ENCODE measurements at places on chromosomes 1 and 21.

DNA sequence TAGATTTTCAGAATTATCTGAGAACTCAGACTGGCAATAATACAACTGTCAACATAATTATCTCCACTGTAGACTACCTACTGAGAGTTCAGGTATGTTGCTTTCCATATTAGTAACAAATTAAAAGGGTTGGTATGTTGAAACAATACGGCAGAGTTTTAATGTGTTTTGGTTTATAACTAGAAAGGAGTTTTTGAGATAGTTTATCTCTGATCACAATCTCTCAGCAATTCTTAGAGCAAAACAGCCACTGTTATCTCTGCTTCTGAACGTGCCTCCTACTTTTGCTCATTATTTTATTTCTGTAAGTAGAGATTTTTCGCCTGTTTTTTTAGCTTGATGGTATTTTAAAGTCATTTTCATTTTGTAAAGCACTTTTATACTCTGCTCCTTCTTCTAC lies 118.7 kb downstream of the ZP4 start:
- no peak for DNase-seq

GRCh38 chr21:34029743-34030528 lies 43.4 kb upstream of the MRPS6 start:
- DNase-seq, result peak; percentile 34

DNA sequence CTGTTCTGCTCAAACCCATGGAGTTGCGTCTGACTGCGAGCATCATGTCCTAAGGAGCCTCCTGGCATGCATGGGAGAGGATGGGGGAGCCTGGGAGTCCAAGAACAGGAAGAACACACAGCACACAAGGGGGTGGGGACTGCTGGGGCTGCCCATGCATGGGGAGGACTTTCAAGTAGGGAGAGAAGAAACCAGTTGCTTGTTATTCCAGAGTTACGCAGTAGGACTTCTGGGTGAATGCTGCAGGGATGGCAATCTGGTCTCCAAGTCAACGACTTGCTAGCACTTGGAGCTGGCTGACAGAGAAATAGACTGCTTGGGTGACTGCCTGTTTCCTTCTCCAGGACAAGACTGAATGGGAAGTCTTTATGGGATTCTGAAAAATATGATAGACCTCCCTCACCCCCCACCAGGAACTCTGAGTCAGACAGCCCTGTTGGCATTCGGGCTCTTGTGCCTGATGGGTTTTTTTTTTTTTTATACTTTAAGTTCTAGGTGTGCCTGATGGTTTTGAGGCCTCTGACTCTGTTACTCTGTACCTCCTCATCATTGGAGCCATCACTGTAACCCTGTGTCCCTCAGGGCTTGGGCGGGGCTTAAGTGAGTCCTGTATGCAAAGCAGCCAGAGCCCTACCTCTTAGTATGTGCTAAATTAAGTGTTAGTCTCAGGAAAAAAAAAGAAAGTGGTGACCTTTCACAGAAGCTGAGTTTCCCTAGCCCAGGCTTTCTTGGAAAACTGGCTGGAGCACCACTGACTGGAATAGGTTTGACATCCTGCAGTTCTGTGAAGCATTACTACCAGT lies 30.3 kb downstream of the MAP3K21 start:
- DNase-seq, result no peak

DNA sequence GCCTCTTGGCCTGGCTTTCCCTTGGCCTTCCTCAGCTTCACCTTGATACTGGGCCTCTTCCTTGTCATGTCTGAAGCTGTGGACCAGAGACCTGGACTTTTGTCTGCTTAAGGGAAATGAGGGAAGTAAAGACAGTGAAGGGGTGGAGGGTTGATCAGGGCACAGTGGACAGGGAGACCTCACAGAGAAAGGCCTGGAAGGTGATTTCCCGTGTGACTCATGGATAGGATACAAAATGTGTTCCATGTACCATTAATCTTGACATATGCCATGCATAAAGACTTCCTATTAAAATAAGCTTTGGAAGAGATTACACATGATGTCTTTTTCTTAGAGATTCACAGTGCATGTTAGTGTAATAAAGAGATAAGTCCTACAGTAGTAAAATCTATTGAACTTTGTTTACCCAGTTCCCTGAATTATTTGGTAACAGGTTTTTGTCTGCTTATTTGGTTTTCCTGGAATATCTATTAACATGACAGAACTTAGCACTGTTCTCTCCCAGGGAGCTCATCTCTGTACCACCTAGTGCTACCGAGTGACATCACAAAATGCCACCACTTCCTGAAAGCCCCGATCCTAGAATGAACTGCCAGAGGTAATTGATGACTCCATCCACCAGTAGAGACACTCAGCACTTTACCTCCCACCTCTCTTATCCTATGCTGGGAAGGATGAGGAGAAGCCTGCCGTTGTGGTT lies 22.2 kb downstream of the UBE2T start:
- no peak for DNase-seq

- no peak for DNase-seq
These were observed 441.6 kb downstream of the SIPA1L2 start for GRCh38 chr1:232188318-232188717.
